ENCODE measurements at places on chromosomes 5 and 9. TPM values are rescaled to one million over a fixed set of nuclear protein-coding genes. Genes with fewer than 3 reads are reported as not detected.

DNA sequence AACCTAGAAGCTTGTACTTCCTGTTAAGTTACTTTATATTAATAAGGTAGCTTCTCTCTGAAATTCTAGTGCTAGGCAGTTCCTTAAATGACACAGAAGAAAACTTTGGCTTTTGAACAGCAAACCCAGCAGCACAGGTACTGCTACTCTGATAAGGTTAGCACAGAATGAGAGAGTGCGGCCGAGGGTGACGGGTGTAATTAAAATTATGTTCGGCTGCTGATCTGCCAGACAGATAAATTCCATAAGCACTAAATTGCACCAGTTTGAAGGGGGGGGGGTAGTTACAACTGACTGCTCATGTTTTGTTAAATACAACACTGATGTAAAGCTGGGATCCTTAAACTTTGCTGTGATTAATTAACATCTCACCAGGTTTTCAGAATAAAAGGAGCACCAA is 475.1 kb downstream of the SPOCK1 start:
- no peaks in the 10 kb centered on the region for H3K4me1 ChIP-seq
- H3K4me3 ChIP-seq, result no peak overlapping the region
- H3K36me3 ChIP-seq, result no peaks in the 10 kb centered on the region
- no peak for DNase-seq
- no peaks in the 10 kb centered on the region for H3K27me3 ChIP-seq

The C5orf58 gene
- total RNA-seq, result not detected

DNA sequence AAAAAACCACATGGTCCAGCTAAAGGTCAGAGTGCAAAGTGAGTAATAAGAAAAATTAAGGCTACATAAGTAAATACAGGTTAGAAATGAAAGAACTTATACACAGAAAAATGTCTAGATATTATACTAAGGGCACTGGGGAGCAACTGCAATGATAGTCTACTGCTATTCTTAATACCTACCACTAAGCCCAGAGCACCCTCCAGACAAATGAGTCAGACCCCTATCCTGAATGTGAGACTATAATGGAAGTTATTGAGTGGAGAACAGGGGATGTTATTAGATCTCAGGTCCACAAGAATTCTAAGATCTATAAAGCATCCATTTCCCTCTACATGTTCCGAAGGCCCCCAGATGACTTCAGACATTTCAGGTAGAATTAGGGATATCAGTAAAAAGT is 438.3 kb downstream of the PRELID2 start:
- no peaks in the 10 kb centered on the region for H3K36me3 ChIP-seq
- H3K27ac ChIP-seq, result no peak overlapping the region
- H3K27me3 ChIP-seq, result no peaks in the 10 kb centered on the region
- H3K4me3 ChIP-seq, result no peak overlapping the region
- no peak for DNase-seq

GRCh38 chr5:157827423-157827822 is 31.5 kb downstream of the CLINT1 start:
- H3K36me3 ChIP-seq, result no peaks in the 10 kb centered on the region
- DNase-seq, result no peak
- H3K4me3 ChIP-seq, result no peak overlapping the region
- no peak overlapping the region for H3K27ac ChIP-seq

DNA sequence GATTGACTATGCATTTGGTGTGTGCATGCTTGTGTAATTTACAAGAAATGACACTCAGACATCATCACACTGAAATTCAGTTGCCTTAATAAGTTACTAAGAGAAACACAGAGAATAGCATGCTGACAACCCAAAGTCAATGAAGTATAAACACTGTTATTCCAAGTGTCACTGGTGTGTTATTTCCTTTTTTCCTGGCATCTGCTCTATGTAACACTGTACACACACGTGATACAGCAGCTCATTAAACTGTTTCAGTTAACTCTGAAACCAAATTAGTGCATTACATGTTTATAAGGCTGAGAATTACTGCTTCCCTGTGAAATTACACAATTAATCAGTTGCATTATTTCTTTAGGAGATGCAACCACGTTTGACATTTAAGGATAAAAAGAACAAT is 252.7 kb downstream of the EFNA5 start:
- no peak for DNase-seq
- no peak overlapping the region for H3K27ac ChIP-seq
- H3K4me1 ChIP-seq, result no peaks in the 10 kb centered on the region
- H3K27me3 ChIP-seq, result no peaks in the 10 kb centered on the region
- H3K36me3 ChIP-seq, result no peaks in the 10 kb centered on the region

- DNase-seq, result no peak
- H3K36me3 ChIP-seq, result no peaks in the 10 kb centered on the region
- no peak overlapping the region for H3K27ac ChIP-seq
- H3K27me3 ChIP-seq, result no peaks in the 10 kb centered on the region
- no peak overlapping the region for H3K4me3 ChIP-seq
- H3K4me1 ChIP-seq, result peaks cover 11% of the 10 kb centered on the region
Measured at GRCh38 chr5:56470007-56470406, 236.9 kb upstream of the ANKRD55 start.

DNA sequence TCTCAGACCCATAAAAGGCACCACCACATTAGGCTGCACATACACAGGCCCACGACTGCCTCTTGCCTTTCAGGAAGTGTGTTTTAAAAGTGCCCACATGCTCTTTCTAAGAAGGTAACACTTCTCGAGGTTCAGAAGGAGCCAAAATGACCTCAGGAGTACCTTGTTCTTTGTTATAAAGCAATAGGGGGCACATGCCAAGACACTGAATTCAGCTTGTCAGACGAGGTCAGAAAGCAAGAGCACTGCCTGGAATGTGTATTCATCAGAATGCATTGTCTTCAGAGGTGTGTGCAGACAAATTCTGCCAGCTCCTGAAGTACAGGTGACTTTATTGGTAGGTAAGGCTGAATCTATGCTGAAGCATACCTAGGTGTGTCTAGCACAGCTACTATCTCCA is 114.5 kb upstream of the IRX1 start:
- no peaks in the 10 kb centered on the region for H3K36me3 ChIP-seq
- H3K4me3 ChIP-seq, result no peak overlapping the region
- DNase-seq, result no peak
- H3K27ac ChIP-seq, result no peak overlapping the region
- no peaks in the 10 kb centered on the region for H3K4me1 ChIP-seq

The GABRA6 gene
- not detected for total RNA-seq

The SHC3 gene
- 13.2 TPM for total RNA-seq

- no peak for DNase-seq
- no peak overlapping the region for H3K4me3 ChIP-seq
- no peaks in the 10 kb centered on the region for H3K36me3 ChIP-seq
- H3K4me1 ChIP-seq, result no peaks in the 10 kb centered on the region
Measured at GRCh38 chr5:163489055-163489744, 16.2 kb upstream of the MAT2B start.

GRCh38 chr5:138489683-138490061 is 24.4 kb downstream of the EGR1 start:
- H3K4me1 ChIP-seq, result peaks cover 19% of the 10 kb centered on the region
- no peak overlapping the region for H3K4me3 ChIP-seq
- H3K27me3 ChIP-seq, result peaks cover 22% of the 10 kb centered on the region
- DNase-seq, result no peak
- H3K27ac ChIP-seq, result no peak overlapping the region

All from lower lobe of right lung (tissue), 2 donors.